Diencephalon (tissue), 1 donor: ENCODE measurements at places on chromosomes 2 and 18. TPM values are rescaled to one million over a fixed set of nuclear protein-coding genes. Genes with fewer than 3 reads are reported as not detected.

EFEMP1 gene
- total RNA-seq, result 16.6 TPM

SPAST gene
- total RNA-seq, result 181 TPM

FER1L5 gene
- total RNA-seq, result 0.69 TPM

PARD3B gene
- 16.8 TPM for total RNA-seq

MROH2A gene
- under 0.01 TPM for total RNA-seq

GTF2A1L gene
- 0.69 TPM for total RNA-seq

MEX3C gene
- 79.4 TPM for total RNA-seq

CCNT2 gene
- 74.3 TPM for total RNA-seq

KIF5C gene
- total RNA-seq, result 421 TPM

HSPD1 gene
- 210 TPM for total RNA-seq

CCDC148 gene
- total RNA-seq, result 26.3 TPM

CTLA4 gene
- 0.23 TPM for total RNA-seq

GPR35 gene
- 0.46 TPM for total RNA-seq

TUBB8B gene
- total RNA-seq, result 0.69 TPM

SPP2 gene
- total RNA-seq, result not detected

ELOA2 gene
- total RNA-seq, result not detected

SLC14A1 gene
- 5.1 TPM for total RNA-seq

GREB1L gene
- total RNA-seq, result 11.1 TPM

LTBP1 gene
- total RNA-seq, result 19.8 TPM
